ENCODE measurements at places on chromosomes 1 and 21. TPM values are rescaled to one million over a fixed set of nuclear protein-coding genes. Genes with fewer than 3 reads are reported as not detected.
A peak's percentile ranks its signal among the peaks of the same experiment; 100 is the strongest.

Gene GSTM1
- 20.8 TPM for total RNA-seq

Gene HLX
- total RNA-seq: not detected

- DNase-seq: no peak
These were observed 104.1 kb downstream of the SLC25A24 start for GRCh38 chr1:108096089-108096488.

- peak; percentile 73 for DNase-seq
These were observed at the start of gene RAB42 for GRCh38 chr1:28591708-28592320. Gene RAB42 (plus strand): TSS chr1:28592265. CDS start chr1:28592512, 247 bp downstream.

- DNase-seq: peak; percentile 74
These were observed 618 bp downstream of the JAM2 start for GRCh38 chr21:25639551-25640201.

DNA sequence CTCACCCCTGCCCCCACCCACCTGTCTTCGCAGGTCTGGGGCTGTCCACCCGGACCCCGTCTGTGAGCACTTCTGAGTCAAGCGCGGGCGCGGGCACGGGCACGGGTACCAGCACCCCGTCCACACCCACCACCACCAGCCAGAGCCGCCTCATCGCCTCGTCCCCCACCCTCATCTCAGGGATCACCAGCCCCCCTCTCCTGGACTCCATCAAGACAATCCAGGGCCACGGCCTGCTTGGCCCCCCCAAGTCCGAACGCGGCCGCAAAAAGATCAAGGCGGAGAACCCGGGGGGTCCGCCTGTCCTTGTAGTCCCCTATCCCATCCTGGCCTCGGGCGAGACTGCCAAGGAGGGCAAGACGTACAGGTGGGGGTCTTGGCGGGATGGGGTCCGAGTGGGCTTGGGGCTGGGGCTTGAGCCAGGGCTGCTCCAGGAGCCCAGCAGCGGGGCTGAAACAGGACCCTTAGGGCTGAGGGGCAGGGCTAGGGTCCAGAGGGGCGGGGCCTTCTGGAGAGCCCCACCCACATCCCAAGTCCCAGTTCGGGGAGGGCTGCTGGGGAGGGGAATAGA, 23.9 kb downstream of the ZNF362 start:
- DNase-seq: no peak

- no peak for DNase-seq
These were observed 46.9 kb downstream of the GIPC2 start for GRCh38 chr1:78092643-78093042.

- DNase-seq: no peak
These were observed 12.1 kb upstream of the CDK11B start for GRCh38 chr1:1670866-1671265.

Data from neural progenitor cell (in vitro differentiated cells).